ENCODE measurements at places on chromosomes 7 and 10. TPM values are rescaled to one million over a fixed set of nuclear protein-coding genes. Genes with fewer than 3 reads are reported as not detected.

- DNase-seq, result no peak
- H3K27me3 ChIP-seq, result no peaks in the 10 kb centered on the region
- H3K27ac ChIP-seq, result no peak overlapping the region
- no peak overlapping the region for H3K4me3 ChIP-seq
- no peaks in the 10 kb centered on the region for H3K36me3 ChIP-seq
- no peaks in the 10 kb centered on the region for H3K4me1 ChIP-seq
Measured at GRCh38 chr7:126845331-126845730, 407.4 kb downstream of the GRM8 start.

DNA sequence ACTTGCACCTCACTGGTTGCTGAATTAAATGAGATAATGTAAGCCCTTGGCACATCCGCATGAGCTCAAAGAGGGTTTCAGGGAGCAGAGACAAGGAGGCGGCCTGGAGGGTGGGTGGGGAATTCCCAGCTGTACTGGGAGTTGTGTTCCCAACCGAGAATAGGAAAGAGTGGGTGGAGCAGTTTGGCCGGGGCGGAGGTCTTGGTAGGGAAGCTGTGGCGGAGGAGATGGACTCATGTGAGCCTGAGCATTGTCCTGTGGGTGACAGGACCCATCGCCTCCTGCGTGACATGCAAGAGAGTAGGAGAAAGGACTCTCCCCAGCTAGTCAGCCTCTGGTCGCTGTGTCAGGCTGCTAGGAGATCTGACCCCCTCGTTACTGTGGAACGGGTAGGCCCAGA is 41.0 kb upstream of the SAMD8 start:
- no peak for DNase-seq
- H3K27me3 ChIP-seq, result no peaks in the 10 kb centered on the region
- no peak overlapping the region for H3K4me3 ChIP-seq
- H3K27ac ChIP-seq, result no peak overlapping the region
- H3K4me1 ChIP-seq, result peaks cover 7% of the 10 kb centered on the region

DNA sequence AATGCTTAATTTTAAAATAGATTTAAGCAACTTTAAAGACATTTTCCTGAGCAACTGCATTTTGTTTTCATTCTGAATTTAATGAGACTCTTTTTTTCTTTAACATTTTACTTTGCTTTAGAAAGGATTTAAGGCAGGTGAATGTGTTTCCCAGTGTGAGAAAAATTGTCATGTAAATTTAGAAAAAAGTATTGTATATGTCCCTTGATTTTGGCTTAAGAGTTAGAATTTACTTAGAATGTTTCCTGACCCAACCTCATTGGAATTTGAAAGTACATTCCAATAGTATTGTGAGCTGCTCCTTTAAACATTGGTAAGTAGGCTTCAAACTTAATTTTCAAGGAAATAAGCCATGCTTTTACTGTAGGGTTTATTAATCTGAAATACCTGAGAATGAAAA is 110.2 kb downstream of the PTEN start:
- H3K4me3 ChIP-seq, result no peak overlapping the region
- H3K36me3 ChIP-seq, result peaks cover 7% of the 10 kb centered on the region
- no peaks in the 10 kb centered on the region for H3K27me3 ChIP-seq
- no peak for DNase-seq
- no peak overlapping the region for H3K27ac ChIP-seq
- H3K4me1 ChIP-seq, result peaks cover 5% of the 10 kb centered on the region

GRCh38 chr7:29346231-29346978 is 151.8 kb downstream of the CHN2 start:
- no peak overlapping the region for H3K27ac ChIP-seq
- no peak for DNase-seq
- H3K27me3 ChIP-seq, result no peaks in the 10 kb centered on the region
- H3K4me1 ChIP-seq, result no peaks in the 10 kb centered on the region
- no peak overlapping the region for H3K4me3 ChIP-seq
- H3K36me3 ChIP-seq, result no peaks in the 10 kb centered on the region

Gene SHTN1
- 0.05 TPM for total RNA-seq

- DNase-seq, result no peak
- H3K27me3 ChIP-seq, result peaks cover 28% of the 10 kb centered on the region
- peaks cover 18% of the 10 kb centered on the region for H3K36me3 ChIP-seq
- H3K4me3 ChIP-seq, result no peak overlapping the region
Measured at GRCh38 chr7:41869091-41869490, 166.2 kb upstream of the INHBA start.

Gene DENND2A
- not detected for total RNA-seq

Gene TMEM236
- 0.15 TPM for total RNA-seq

DNA sequence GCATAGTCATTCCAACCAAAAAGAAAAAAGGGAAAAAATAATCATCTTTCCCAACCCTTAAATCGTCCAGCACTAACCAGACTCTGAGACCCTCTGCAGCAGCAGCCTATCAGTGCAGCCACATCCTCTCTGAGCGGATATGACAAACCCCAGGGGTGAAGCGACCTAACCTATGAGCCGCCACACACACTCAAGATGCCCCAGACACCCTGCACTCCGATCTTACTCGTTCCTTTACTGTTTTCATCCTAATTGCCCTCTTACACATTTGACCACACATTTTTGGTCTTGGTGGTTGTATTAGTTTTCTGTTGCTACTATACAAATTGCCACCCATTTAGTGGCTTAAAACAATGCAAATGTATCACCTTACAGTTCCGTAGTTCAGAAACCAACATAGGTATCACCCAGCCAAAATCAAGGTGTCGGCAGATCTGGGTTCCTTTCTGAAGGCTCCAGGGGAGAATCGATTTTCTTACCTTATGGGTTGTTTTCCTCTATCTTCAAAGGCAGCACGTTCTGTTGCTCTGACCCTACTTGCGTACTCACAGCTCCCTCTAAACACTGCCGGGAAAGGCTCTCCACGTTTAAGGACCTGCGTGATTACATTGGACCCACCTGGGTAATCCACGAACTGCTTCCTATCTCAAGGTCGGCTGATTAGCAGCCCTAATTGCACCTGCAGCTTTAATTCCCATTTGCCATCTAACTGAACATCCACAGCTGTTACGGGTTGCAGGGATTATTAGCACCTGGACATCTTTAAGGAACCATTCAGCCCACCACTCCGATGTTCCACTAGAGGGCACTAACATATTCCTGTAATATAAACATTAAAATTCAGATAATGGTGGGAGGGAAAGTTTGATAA is 37.3 kb upstream of the PRSS1 start:
- H3K27me3 ChIP-seq, result no peaks in the 10 kb centered on the region
- peak; percentile 53 for DNase-seq
- peak overlapping the region; percentile 68 for H3K4me3 ChIP-seq
- peaks cover 83% of the 10 kb centered on the region for H3K4me1 ChIP-seq
- no peaks in the 10 kb centered on the region for H3K36me3 ChIP-seq
- H3K27ac ChIP-seq, result peak overlapping the region; percentile 89

GRCh38 chr10:113063043-113063967 is 113.3 kb downstream of the TCF7L2 start:
- no peak overlapping the region for H3K27ac ChIP-seq
- H3K4me3 ChIP-seq, result no peak overlapping the region
- no peaks in the 10 kb centered on the region for H3K36me3 ChIP-seq

DNA sequence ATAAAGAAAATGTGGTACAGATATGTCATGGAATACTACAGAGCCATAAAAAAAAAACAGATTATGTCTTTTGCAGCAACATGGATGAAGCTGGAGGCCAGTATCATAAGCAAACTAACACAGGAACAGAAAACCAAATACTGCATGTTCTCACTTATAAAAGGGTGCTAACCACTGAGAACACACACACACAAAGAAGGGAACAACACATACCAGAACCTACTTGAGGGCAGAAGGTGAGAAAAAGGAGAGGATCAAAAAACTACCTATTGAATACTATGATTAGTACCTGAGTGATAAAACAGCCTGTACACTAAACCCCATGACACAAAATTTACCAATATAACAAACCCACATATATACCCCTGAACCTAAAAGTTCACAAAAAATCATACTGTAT is 144.6 kb downstream of the TPK1 start:
- no peak overlapping the region for H3K4me3 ChIP-seq
- H3K4me1 ChIP-seq, result no peaks in the 10 kb centered on the region
- H3K27me3 ChIP-seq, result no peaks in the 10 kb centered on the region
- no peaks in the 10 kb centered on the region for H3K36me3 ChIP-seq
- H3K27ac ChIP-seq, result no peak overlapping the region

- peaks cover 10% of the 10 kb centered on the region for H3K4me1 ChIP-seq
- peaks cover 5% of the 10 kb centered on the region for H3K36me3 ChIP-seq
- H3K27me3 ChIP-seq, result peaks cover 4% of the 10 kb centered on the region
- no peak overlapping the region for H3K27ac ChIP-seq
Measured at GRCh38 chr10:50517626-50518025, 106.1 kb downstream of the SGMS1 start.

Gene SPDYE16
- 0.18 TPM for total RNA-seq

- no peak overlapping the region for H3K4me3 ChIP-seq
- H3K27ac ChIP-seq, result no peak overlapping the region
- no peaks in the 10 kb centered on the region for H3K27me3 ChIP-seq
- no peaks in the 10 kb centered on the region for H3K36me3 ChIP-seq
Measured at GRCh38 chr10:71981015-71981875, 17.1 kb downstream of the CHST3 start.

- no peaks in the 10 kb centered on the region for H3K36me3 ChIP-seq
- H3K4me3 ChIP-seq, result no peak overlapping the region
- no peak overlapping the region for H3K27ac ChIP-seq
- H3K4me1 ChIP-seq, result no peaks in the 10 kb centered on the region
- no peak for DNase-seq
Measured at GRCh38 chr7:20597339-20597738, 18.1 kb upstream of the ABCB5 start.

Gene ZNF746
- 18.5 TPM for total RNA-seq

- no peak overlapping the region for H3K27ac ChIP-seq
- no peak overlapping the region for H3K4me3 ChIP-seq
- no peaks in the 10 kb centered on the region for H3K4me1 ChIP-seq
- peaks cover 13% of the 10 kb centered on the region for H3K36me3 ChIP-seq
- no peaks in the 10 kb centered on the region for H3K27me3 ChIP-seq
Measured at GRCh38 chr7:137975221-137975620, 26.7 kb downstream of the CREB3L2 start.

Gene PRF1
- 136 TPM for total RNA-seq

- H3K27me3 ChIP-seq, result peaks cover 32% of the 10 kb centered on the region
- H3K4me3 ChIP-seq, result no peak overlapping the region
- no peak for DNase-seq
- no peak overlapping the region for H3K27ac ChIP-seq
Measured at GRCh38 chr10:121594623-121595350, 3.5 kb downstream of the FGFR2 start.

GRCh38 chr10:95814011-95814727 is 58.2 kb downstream of the ENTPD1 start:
- no peak for DNase-seq
- H3K27me3 ChIP-seq, result peaks cover 10% of the 10 kb centered on the region
- peaks cover 14% of the 10 kb centered on the region for H3K4me1 ChIP-seq
- H3K27ac ChIP-seq, result no peak overlapping the region

DNA sequence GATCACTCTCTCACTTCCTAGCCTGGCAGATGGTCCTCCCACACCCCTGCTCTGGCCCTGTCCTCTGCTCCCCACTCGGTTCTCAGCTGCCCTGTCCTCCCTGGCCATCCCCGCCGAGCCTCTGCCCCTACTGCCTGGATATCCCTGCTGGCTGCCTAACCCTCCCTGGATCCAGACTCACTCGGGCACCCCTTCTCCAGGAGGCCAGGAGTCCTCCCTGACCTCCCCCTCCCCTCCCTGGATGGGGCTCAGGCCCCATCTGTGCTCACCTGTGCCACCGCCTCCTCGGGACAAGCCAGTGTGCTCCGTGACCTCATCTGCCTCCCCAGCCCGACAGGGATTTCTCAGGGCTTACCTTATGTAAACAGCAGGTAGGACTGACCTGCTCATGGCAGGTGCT is 406.1 kb downstream of the TCERG1L start:
- no peak for DNase-seq
- no peaks in the 10 kb centered on the region for H3K4me1 ChIP-seq
- H3K27me3 ChIP-seq, result no peaks in the 10 kb centered on the region
- H3K27ac ChIP-seq, result no peak overlapping the region

GRCh38 chr7:148020679-148021078 is 569.9 kb upstream of the C7orf33 start:
- H3K27me3 ChIP-seq, result no peaks in the 10 kb centered on the region
- no peak for DNase-seq
- H3K27ac ChIP-seq, result no peak overlapping the region
- H3K4me1 ChIP-seq, result no peaks in the 10 kb centered on the region

Gene GCK
- total RNA-seq, result not detected

GRCh38 chr7:133551466-133551865 is 298.6 kb downstream of the EXOC4 start:
- no peaks in the 10 kb centered on the region for H3K4me1 ChIP-seq
- DNase-seq, result no peak
- no peaks in the 10 kb centered on the region for H3K36me3 ChIP-seq
- H3K27ac ChIP-seq, result no peak overlapping the region

Gene CFAP69
- not detected for total RNA-seq

Gene SLIT1
- total RNA-seq, result 0.35 TPM

DNA sequence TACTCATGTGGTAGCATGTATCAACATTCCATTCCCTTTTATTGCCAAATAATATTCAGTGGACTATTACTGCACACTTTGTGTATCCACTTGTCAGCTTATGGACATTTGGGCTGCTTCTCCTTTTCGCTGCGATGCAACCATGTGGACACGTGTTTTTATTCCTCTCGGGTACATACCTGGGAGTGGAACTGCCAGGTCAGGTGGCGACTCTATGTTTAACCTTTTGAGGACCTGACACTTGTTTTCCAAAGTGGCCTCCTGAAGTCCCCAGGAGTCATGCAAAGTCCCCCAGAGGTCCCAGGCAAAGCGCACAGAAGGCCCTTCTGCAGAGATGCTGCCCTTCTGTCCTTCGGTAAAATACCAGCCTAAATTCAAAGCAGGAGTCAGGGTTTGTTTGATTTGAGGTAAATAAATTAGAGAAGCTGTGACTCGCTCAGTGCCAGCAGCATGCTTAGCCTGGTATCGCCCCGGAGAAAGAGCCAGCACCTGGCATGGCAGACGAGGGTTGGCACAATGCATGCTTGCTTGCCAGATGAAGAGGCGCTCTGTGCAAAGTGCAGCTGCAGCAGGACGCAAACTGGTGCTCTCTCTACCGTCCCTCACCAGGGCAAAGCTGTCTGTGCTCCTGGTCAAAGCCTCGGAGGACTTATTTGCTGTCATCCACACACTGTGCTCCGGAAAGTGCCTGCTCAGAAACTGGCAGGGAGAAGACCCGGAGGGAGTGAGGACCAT is 37.8 kb downstream of the HIPK2 start:
- peaks cover 17% of the 10 kb centered on the region for H3K36me3 ChIP-seq
- H3K27ac ChIP-seq, result no peak overlapping the region
- no peak overlapping the region for H3K4me3 ChIP-seq
- peaks cover 31% of the 10 kb centered on the region for H3K4me1 ChIP-seq

GRCh38 chr7:85055196-85055595 is 131.7 kb downstream of the SEMA3D start:
- H3K27me3 ChIP-seq, result no peaks in the 10 kb centered on the region
- H3K4me1 ChIP-seq, result no peaks in the 10 kb centered on the region
- no peak for DNase-seq
- no peak overlapping the region for H3K27ac ChIP-seq
- H3K4me3 ChIP-seq, result no peak overlapping the region
- H3K36me3 ChIP-seq, result no peaks in the 10 kb centered on the region

DNA sequence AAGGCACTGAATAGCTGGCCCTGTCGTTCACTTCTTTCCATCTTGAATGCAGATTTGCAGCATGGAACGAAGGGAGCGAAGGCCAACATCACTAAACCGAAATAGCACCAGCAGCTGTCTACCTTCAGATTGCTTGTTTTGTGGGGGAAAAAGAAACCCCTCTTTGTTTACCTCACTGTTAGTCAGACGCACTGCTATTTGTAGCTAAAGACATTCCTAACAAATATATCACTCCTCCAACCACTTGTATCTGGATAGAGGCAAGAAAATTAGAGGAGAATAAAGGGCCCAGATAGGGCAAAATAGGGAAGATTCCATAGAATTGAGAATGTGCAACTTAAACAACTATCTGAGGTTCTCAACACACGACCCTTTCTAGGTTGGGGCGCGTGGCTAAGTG is 26.5 kb downstream of the ANK3 start:
- no peak overlapping the region for H3K27ac ChIP-seq
- no peaks in the 10 kb centered on the region for H3K27me3 ChIP-seq
- no peak for DNase-seq
- no peaks in the 10 kb centered on the region for H3K36me3 ChIP-seq
- no peaks in the 10 kb centered on the region for H3K4me1 ChIP-seq

Measured in activated CD4-positive, alpha-beta memory T cell treated with anti-CD3 and anti-CD28 coated beads, Interleukin-2, amount 10 ng/mL, durations not matched to agents 7 days and 5 days (primary cell).